ENCODE measurements at places on chromosomes 11 and 22.
A peak's percentile ranks its signal among the peaks of the same experiment; 100 is the strongest.

DNA sequence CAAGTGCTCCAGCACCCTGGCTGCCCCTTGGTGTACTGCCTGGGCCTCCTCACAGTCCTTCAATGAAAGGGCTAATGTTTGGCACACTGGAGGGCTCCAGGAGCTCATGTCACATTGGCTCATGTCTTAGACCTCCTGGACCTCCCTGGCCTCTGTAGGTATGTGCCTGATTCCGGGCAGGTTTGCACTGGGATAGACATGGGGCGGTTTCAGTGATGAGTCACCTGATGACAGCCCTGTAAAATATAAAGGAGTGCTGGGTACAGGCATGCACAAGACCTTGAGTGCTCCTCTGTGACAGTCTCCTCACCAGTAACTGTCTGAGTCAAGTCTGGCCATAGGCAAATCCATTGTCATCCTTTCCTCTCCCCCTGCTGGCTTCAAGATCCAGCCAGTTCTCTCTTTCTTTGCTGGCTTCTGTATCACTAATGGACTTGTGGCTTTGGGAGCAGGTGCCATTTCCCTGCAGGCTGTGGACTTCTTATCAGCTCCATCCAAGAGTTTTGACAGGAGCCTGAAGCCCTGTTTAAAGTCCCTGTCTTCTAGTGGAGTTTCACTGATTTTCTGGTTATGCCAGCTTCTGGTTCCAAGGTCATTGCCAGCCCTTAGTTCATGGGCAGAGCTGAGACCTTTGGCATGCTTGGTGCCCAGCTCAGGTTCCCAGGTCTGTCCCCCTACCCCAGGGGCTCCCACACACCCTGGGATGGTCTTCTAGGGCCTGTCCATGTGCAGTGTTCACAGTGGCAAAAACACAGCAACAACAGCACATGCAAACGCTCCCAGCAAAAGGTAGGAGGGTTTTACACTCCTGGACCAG is 22.7 kb upstream of the P2RY2 start:
- ATAC-seq: peak; percentile 83

- peak; percentile 64 for ATAC-seq
Measured at GRCh38 chr11:34558673-34559072, 45.1 kb upstream of the ELF5 start.

DNA sequence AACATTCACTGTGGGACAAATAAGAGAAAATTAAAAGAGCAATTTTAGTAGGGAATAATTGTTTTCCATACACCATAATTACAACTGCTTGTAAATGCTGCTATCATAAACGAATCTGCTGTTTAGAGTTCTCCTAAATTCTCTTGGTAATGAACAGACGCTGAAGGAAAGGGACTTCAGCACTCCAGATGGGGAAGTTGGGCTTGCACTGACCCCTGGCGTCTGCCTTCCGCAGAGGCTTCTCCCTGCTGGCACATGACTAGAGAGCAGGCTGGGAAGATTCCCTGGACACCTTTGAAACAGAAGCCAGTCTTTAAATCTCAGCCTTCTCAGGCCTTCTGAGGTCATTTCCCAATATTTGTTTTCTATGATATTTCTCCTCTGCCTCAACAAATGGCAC is 84.1 kb downstream of the NXPE2 start:
- peak; percentile 64 for ATAC-seq

DNA sequence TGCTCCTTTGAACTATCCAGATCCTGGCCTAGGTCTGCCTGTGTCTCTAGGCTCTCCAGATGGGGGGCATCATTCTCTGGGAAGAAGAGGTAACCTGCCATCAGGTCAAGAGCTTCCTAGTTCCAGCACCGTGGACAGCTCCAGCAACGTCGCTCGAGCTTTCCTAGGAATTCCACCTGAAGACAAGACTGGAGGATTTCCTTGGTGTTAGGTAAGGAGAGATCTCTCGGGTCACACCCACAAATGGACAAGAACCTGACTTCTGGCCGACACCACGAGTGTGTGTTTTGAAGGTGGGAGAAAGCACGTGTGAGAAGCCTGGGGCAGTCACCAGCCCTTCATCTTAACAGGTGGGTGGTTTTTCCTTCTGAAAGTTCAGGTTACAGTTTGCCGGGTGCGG is 1.2 kb downstream of the PRG3 start:
- no peak for ATAC-seq

GRCh38 chr11:133922078-133922870 is 34.5 kb downstream of the IGSF9B start:
- ATAC-seq: no peak

- ATAC-seq: peak; percentile 47
Measured at GRCh38 chr11:129374081-129374992, 1.3 kb upstream of the BARX2 start.

- no peak for ATAC-seq
Measured at GRCh38 chr11:133907841-133908241, 48.9 kb downstream of the IGSF9B start.

DNA sequence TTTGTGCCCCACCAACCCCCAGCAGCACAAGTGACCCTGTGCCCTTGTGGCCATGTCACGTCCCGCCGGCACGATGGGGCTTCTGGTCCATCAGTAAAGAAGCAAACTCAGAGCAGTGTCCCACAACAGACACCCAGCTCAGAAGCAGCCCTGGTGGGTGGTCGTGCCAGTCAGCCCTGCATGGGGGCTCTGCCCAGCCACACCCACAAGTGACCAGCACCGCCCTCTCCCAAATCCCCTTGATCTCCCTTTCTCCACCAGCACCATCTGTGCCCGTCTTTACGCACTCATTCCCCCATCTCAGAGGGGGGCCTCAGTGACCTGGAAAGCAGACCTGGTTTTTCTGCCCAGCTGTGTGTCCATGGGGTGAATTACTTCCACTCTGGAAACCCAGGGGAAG is 149.1 kb downstream of the DSCAML1 start:
- no peak for ATAC-seq

DNA sequence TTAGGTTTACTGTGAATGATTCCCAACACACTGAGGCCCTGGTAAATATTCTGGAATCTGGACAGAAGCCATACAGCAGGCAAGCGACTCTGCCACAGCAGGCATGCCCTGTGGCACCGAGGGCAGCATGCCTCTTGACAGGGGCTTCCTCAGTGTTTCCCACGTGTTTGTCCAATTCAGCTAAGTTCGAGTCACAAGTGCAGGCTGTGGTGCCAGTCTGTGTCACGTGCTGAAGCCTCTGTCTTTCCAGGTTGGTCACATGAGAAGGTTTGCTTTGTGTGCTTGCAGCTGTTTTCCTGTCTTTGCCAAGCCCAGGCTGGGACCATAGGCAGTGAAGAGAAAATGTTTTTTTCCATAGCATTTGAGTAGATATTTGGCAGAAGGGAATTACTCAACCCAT is 2.4 kb upstream of the PPFIBP2 start:
- ATAC-seq: no peak

GRCh38 chr22:27241430-27242321 is 559.9 kb downstream of the MN1 start:
- ATAC-seq: no peak

GRCh38 chr11:30753994-30754393 is 167.8 kb upstream of the MPPED2 start:
- no peak for ATAC-seq

Measured in esophagus mucosa (tissue), 1 donor.